ENCODE measurements at places on chromosomes 13 and 19. TPM values are rescaled to one million over a fixed set of nuclear protein-coding genes. Genes with fewer than 3 reads are reported as not detected.

GRCh38 chr13:94641409-94641941 lies 39.8 kb downstream of the GPR180 start:
- no peak for DNase-seq

The VAV1 gene
- 17.3 TPM for total RNA-seq

GRCh38 chr19:6543866-6544347 lies 13.1 kb downstream of the TNFSF9 start:
- no peak for DNase-seq

The NLRP11 gene
- total RNA-seq = 0.16 TPM

- DNase-seq = no peak
Observed at GRCh38 chr19:33639035-33639681, 17.4 kb downstream of the CHST8 start.

GRCh38 chr19:17450264-17451075 lies 2.0 kb upstream of the TMEM221 start:
- DNase-seq = no peak

The NLRP9 gene
- total RNA-seq = not detected

GRCh38 chr19:14475251-14476073 lies at the start of gene PTGER1:
Gene PTGER1 (minus strand): TSS chr19:14475354. CDS start chr19:14474320, 1,034 bp downstream.
- DNase-seq = peak; percentile 82

The SPRED3 gene
- 0.95 TPM for total RNA-seq

The FLT1 gene
- 0.22 TPM for total RNA-seq

GRCh38 chr13:44755872-44756271 lies 179.7 kb upstream of the TSC22D1 start:
- DNase-seq = no peak

GRCh38 chr13:103810026-103810425 lies 743.8 kb upstream of the SLC10A2 start:
- no peak for DNase-seq

The PGLYRP1 gene
- total RNA-seq = not detected

- no peak for DNase-seq
Observed at GRCh38 chr19:45676851-45677263, 8.8 kb downstream of the GIPR start.

The KLK15 gene
- total RNA-seq = not detected

The VWA8 gene
- 17.3 TPM for total RNA-seq

The KCNK6 gene
- 0.31 TPM for total RNA-seq

The NCAN gene
- 0.04 TPM for total RNA-seq

DNA sequence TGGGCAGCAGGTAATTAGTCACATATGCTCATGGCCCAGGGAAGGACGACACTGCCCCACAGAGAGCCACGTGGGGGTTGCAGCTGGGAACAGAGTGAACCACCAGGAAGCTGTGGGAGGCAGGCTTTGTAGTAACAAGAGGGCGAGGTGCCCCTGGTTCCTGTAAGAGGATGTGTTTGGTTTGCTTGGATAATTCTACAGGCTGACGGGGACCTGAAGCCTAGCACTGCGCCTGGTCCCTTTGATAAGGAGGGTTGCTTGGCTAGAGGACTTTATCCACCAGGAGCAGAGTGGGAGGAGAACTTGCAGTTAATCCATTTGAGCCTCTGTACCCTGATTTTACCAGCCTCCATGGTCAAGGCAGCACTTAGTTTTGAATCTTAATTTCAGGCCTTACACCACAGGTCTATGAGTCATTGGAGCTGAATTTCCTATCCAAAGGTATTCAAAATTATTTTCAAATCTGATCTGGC lies 67.4 kb upstream of the CLDN10 start:
- DNase-seq = peak; percentile 55

GRCh38 chr13:63737418-63737817 lies 2321.8 kb upstream of the PCDH20 start:
- no peak for DNase-seq

- no peak for DNase-seq
Observed at GRCh38 chr19:19524053-19524452, 4.7 kb upstream of the YJEFN3 start.

DNA sequence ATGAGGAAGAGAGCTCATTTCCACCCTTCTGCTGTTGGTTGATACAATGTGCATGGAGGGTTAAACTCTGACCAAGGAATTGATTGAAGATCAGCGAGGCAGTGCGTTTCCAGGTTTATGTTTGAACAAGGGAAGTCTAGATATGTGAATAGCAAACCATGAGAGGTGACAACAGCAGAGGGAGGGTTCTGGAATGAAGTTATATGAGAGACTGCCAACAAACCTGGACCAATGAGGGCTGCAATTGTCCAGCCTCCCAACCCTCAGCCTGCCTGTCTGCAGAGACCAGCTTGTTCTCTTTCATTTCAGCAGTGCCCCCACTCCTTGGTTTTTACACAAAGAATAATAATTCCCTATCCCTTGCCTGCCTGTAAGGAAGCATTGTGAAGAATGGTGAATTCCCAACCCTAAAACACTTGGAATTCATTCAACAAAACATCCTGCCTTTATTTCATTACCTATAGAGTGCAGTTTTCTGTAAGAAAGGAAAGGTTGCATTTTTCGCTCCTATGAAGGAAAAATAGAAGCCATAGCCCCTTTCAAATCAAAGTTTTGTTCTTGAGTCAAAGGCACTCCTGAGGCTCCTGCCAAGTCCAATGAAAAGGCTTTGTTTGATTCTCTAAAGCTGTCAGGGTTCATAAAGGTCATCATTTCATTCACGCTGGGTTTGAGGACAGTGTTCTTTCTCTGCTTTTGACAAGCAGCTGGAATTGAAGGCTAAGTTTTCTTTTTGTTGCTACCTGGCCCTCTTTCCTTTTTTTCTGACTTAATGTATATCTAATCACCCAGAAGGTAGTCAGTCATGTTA lies 53.6 kb upstream of the ABCC4 start:
- no peak for DNase-seq

The OLFM4 gene
- 0.13 TPM for total RNA-seq

GRCh38 chr19:55670280-55671053 lies 4.6 kb upstream of the EPN1 start:
- no peak for DNase-seq

DNA sequence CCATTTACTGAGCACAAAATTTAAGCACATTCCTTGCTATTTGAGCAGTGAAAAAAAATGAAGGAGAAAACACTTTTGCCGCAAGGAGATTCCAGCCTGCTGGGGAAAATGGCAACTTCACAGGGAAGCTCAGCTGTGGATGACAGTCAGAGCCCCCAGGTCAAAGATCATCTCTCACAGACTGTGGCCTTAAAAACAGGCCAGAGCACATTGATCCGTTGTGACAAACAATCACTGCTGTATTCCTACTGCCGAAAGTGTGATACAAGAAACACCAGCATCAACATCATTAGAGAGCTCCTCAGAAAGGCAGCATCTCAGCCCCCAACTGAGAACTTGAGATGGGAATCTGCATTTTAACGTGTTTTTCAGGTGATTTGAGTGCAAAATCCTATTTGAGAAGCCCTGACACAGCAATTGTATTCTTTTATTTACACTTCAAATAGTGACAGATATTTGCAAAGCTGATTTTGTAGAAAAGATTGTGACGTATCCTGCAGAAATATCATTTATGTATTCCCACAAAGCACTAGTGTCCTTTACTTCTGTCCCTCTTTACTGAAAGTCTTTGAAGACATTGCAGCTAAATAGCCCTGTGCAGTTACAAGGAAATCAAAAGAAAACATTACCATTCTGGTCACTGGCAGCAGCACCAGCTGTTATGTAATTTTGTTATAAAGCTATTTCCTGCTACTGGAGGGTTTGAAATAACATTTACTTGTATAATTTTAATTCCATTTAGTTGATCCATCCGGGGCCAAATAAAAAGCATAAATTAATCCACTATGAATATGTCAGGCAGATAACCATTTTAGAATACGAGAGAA lies 652.0 kb downstream of the LIG4 start:
- DNase-seq = no peak

DNA sequence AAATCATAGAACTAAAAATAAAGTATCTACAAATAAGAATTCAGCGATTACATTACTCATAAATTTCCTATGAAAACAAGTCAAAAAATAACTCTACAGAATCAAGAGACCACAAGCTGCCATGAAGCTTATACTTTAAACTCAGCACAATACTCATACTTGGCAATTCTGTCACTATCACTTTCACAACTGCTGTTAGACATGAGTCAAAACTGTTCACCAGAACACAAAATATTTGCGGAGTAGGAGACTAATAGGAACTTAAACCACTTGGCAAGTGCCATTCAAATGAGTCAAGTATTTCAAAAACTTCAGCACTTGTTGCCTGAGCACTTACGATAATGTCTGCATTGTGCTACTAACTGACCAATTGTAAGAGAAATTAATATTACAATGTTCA lies 387.8 kb upstream of the GPC6 start:
- no peak for DNase-seq

DNA sequence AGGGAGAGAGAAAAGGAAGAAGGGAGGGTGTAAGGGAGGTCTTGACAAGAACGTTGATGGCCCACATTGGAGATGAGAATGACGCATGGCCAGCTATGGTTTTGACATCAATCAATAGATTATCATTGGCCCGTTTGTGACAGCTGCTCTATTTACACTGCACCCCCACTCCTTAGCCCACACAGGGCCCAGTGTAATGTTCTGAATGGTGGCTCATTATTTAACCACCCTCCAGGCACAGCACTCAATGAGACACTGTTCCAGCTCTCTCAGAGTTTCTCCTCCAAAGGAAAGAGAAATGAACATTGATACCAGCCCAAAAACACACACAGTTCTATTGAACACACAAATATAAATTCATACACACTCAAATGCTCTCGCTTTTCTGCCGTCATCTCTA lies 173.0 kb upstream of the IPO5 start:
- no peak for DNase-seq

- no peak for DNase-seq
Observed at GRCh38 chr13:51355217-51355616, 15.7 kb downstream of the SERPINE3 start.

The DHDH gene
- total RNA-seq = 1.6 TPM
